Urinary bladder (tissue), 4 donors: ENCODE measurements at places on chromosomes 1 and 21. TPM values are rescaled to one million over a fixed set of nuclear protein-coding genes. Genes with fewer than 3 reads are reported as not detected.

Gene PDE9A
- 13.5 TPM for total RNA-seq

Gene RPL22
- total RNA-seq = 229 TPM

Gene LPGAT1
- 50.2 TPM for total RNA-seq

Gene NTNG1
- 24.4 TPM for total RNA-seq

Gene C1orf116
- 6.2 TPM for total RNA-seq
